IMR-90 (cell line): ENCODE measurements at places on chromosomes 2 and 18. TPM values are rescaled to one million over a fixed set of nuclear protein-coding genes. Genes with fewer than 3 reads are reported as not detected.
A peak's percentile ranks its signal among the peaks of the same experiment; 100 is the strongest.

DNA sequence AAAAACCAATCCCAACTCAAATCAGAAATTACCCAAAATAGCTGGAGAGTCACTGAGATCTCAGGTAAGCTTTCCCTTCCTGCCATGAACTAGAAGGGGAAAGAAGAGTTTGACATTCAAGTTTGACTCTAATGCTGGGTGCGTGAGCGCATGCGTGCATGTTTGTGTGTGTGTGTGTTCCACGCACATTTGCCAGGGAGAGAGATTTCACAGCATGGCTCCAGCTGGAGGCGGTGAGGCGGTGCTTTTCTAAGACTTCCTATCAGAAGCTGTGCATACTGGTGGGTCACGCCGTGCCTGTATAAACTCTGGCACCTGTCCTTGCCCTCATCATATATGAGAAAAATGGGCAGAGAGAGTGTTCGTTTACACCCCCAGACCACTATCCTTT is 116.2 kb downstream of the MSH2 start:
- no peak for DNase-seq
- H3K27ac ChIP-seq = no peak overlapping the region
- H3K36me3 ChIP-seq = no peaks in the 10 kb centered on the region
- H3K4me1 ChIP-seq = peaks cover 2% of the 10 kb centered on the region; the same call in 1 of the 2 replicates
- H3K4me3 ChIP-seq = no peak overlapping the region

DNA sequence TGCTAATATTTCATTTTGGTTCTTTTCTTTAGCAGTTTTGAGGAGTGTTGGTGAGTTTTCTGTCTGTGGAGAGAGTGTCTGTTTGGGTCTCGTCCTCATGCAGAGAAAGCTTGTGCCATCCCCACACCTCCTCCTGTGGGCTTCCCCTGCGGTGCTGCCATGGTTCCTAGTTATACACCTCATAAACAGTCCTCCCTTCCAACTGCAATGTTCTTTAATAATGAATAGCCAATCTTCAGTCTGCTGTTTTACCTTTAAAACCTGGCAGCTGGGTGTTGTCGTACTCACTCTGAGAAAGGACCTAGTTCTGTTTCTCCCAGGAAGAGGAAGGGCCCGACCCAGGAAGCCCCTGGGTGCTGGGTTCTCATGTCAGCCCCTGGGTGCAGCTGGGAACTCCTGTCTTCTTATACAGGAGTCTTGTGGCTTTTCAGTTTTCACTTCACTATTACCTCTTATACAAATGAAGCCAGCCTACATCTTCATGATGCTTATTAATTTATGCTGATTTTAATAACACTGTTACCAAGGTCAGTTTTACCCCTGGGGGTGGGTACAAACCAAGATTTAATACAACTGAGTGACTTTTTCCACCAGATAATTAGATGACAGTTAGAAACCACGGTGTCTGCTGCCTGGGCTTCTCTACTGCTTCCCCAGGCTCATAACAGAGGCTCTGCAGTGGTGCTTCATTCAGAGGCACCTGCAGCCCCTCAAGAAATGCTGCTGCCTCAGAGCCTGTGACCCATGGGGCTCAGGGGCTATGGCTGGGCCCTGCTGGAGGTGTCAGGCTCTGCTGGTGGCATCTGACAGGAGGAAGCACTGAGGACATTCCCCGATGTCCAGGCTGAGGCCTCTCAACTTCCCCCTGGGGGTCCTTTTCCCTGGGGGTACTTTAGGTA is 59.1 kb downstream of the COA5 start:
- H3K4me3 ChIP-seq = no peak overlapping the region
- no peaks in the 10 kb centered on the region for H3K27me3 ChIP-seq
- no peaks in the 10 kb centered on the region; the same call in 1 of the 2 replicates for H3K4me1 ChIP-seq
- no peak overlapping the region for H3K27ac ChIP-seq
- peaks cover 13% of the 10 kb centered on the region for H3K36me3 ChIP-seq

DNA sequence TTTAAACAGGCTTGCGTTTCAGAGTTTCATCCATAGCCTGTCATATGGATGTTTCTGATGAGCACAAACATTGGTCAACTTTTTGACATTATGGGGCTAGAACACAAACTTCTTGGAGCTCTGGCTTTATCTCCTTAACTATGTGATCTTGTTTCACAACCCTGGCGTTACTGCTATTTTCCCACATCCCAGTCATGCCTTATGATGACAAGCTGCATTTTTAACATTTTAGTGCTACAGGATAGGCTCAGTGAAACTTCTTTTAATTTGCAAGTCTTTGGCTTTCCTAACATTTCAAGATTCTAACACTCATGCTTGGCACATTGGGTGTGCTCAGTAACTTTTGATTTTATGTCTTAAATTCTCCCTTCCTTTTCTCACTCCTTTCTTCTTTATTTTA is 21.0 kb upstream of the PDE1A start:
- H3K36me3 ChIP-seq = no peaks in the 10 kb centered on the region
- H3K4me1 ChIP-seq = peaks cover 4% of the 10 kb centered on the region
- H3K27ac ChIP-seq = no peak overlapping the region
- H3K27me3 ChIP-seq = no peaks in the 10 kb centered on the region
- no peak overlapping the region for H3K4me3 ChIP-seq
- DNase-seq = peak; percentile 80

DNA sequence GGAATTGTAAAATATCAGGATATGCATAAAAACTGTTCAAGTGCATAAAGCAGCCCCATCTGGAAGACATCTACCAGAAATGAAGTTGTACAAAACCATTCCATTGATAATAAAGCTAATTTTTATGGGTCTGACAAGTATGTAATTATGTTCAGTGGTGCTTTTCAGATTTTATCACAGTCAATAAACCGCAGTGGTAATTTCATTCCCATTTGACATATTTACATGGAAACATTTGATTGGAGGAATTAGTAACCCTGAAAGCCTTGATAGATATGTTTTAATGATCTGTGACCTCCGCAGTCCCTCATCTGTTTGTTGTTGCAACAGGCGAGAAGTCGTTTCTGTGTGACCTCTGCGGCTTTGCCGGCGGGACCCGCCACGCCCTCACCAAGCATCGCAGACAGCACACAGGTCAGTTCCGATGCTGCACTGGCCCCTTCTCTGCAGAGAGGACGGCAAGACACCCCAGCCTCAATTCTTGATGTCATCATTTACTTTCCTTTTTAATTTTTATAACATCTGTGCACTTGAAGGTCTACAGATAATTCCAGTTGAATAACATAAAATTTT is 283.1 kb downstream of the ZNF407 start:
- no peak for DNase-seq
- peaks cover 8% of the 10 kb centered on the region for H3K36me3 ChIP-seq
- no peak overlapping the region for H3K4me3 ChIP-seq
- H3K27me3 ChIP-seq = no peaks in the 10 kb centered on the region
- H3K4me1 ChIP-seq = no peaks in the 10 kb centered on the region

- H3K4me1 ChIP-seq = no peaks in the 10 kb centered on the region
- DNase-seq = no peak
- no peak overlapping the region for H3K27ac ChIP-seq
- no peak overlapping the region for H3K4me3 ChIP-seq
These were observed 240.3 kb downstream of the CDH7 start for GRCh38 chr18:65990944-65991708.

GRCh38 chr2:236677368-236677767 is 107.7 kb downstream of the ACKR3 start:
- peaks cover 2% of the 10 kb centered on the region for H3K4me1 ChIP-seq
- H3K27ac ChIP-seq = no peak overlapping the region
- H3K27me3 ChIP-seq = peaks cover 15% of the 10 kb centered on the region

DNA sequence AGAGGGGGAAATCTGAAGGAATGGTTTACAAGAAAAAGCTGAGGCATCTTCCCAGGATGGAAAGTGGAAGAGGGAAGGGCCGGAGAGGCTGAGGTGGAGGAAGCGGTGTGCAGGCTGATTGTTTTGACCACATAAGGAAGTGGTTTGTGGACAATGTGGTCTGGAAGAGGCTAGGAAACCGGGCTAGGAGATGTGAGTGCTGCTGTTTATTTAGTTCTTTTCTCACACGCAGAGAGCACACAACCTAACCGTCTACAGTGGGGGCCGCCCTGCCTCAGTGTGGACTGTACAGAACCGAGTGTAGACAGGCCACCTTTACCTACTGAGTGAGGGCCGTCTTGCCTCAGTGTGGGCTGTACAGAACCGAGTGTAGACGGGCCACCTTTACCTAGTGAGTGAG is 251.7 kb upstream of the PXDN start:
- H3K4me1 ChIP-seq = no peaks in the 10 kb centered on the region
- H3K27me3 ChIP-seq = no peaks in the 10 kb centered on the region
- H3K4me3 ChIP-seq = no peak overlapping the region
- H3K36me3 ChIP-seq = no peaks in the 10 kb centered on the region
- H3K27ac ChIP-seq = no peak overlapping the region

DNA sequence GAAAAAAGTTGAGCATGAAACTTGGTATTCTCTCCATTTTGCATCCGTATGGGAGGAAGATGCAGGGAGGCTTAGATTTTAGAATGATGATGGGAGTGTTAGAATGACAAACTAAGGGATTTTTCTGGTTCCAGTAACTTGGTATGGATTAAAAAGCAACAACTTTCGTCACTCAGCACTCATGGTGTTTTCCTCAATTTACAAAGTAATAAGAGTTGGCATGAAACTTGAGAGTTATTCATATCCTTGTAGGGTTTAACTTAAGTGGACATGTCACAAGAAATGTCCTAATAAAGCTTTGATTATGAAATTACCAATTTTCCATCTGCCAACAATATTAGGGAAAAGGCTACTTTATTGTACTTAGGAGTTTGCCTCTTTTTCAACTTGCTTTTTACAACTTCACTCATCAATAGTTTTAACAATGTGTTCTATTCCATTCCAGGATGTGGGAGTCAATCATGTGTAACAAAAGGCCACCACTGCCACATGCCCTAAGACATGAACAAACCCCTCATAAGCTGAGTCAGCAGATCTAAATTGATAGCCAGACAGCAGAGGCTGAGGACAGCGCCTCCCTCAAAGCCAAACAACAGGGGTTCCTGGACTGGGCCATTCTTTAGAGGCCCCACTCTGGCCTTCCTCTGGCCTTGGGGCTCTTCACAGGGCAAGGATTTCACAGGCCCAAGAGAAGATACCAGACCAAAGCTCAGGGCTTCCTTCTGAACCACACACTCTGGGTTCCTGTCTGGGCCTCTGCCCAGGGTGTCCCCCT is 265.8 kb downstream of the TNS1 start:
- H3K27ac ChIP-seq = no peak overlapping the region
- no peak overlapping the region for H3K4me3 ChIP-seq

GRCh38 chr2:99818842-99819241 is 323.5 kb downstream of the AFF3 start:
- H3K4me3 ChIP-seq = no peak overlapping the region
- no peak overlapping the region for H3K27ac ChIP-seq
- H3K36me3 ChIP-seq = peaks cover 12% of the 10 kb centered on the region
- peak; percentile 47 for DNase-seq

DNA sequence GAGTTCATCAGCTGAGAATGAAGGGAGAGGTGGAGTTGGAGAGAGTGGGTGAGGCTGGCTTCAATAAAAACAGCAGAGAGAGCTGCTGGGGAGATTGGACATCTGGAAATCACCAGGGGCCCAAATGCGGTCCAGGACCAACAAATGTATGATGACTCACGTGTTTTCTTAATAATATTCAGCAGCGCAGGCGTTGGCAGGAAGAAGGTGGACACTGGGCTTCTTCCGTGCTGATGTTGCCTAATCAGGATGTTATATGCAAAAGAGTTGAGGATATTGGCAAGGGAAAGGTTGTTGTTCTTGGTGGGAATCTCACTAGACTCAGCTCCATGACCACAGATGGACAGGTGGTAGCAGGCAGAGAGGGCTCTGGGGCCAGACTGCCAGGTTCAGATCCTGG is 12.8 kb upstream of the PLA2R1 start:
- H3K27me3 ChIP-seq = peaks cover 25% of the 10 kb centered on the region
- H3K36me3 ChIP-seq = no peaks in the 10 kb centered on the region
- no peak overlapping the region for H3K27ac ChIP-seq

DNA sequence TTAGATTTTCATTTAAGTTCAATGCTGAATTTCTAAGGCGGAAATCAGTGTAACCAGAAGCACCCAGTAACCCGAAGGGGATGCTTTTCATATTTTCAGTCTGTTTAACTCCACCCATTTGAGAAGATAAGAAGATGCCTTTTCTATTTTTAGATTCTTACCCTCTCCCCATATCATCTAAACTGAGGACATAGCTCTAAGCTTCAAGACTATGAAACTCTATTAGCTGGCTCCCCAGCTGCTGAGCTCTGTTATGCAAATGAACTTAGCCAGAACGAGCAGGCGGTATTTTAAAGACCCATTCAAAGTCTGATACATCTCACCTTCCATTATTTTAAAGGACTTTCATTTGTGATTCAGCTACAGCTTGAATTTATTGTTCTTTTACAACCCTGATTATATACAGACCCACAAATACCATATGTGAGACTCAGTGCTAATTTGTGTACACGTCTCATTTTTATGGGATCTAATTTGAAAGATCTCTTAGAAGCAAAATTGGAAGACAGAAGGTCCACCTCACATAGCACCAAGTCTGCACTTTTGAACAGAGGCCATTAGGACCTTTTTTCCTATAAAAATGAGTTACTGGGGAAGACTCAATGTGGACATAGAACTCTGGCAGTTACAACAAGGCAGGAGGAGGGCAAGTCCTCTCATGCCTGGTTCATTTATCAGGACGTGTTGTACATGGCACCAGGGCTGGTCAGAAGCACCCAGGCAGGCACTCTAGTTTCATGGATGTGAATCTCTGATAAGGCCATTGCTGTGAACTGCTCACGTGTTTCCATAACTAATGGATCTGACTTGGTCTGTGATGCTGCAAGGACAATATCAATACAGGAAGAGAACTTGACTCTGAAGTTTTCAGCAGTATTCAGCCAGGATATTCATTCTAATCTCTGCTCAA is 16.3 kb downstream of the CDC42EP3 start:
- no peak for DNase-seq
- peaks cover 53% of the 10 kb centered on the region for H3K4me1 ChIP-seq
- no peak overlapping the region for H3K4me3 ChIP-seq
- peaks cover 49% of the 10 kb centered on the region for H3K36me3 ChIP-seq
- H3K27ac ChIP-seq = peak overlapping the region; percentile 63; the same call in 1 of the 2 replicates

GRCh38 chr2:176682278-176682677 is 413.0 kb downstream of the MTX2 start:
- no peaks in the 10 kb centered on the region for H3K27me3 ChIP-seq
- no peak overlapping the region for H3K4me3 ChIP-seq
- DNase-seq = no peak
- no peaks in the 10 kb centered on the region for H3K36me3 ChIP-seq

- no peaks in the 10 kb centered on the region for H3K4me1 ChIP-seq
- H3K36me3 ChIP-seq = no peaks in the 10 kb centered on the region
- H3K27ac ChIP-seq = no peak overlapping the region
- no peaks in the 10 kb centered on the region for H3K27me3 ChIP-seq
These were observed 103.4 kb upstream of the CWC22 start for GRCh38 chr2:180110469-180110868.

DNA sequence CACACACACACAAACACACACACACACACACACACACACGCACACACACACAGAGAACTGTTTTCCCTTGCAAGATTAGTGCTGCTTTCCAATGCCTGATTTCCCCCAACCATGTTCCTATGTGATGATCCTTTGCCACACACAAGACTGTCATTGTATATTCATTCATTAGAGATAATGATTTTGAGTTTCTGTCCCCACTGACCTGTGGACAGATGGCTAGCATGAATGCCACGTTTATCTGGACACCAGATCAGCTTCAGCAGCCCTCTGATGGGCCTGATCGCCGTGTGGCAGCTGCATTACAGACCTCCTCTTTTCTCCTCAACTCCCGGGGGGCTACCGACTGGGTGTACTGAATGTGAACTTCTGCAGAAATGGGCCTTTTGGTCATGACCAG is 353.0 kb downstream of the MYCN start:
- H3K4me1 ChIP-seq = no peaks in the 10 kb centered on the region
- DNase-seq = no peak
- H3K27ac ChIP-seq = no peak overlapping the region
- no peaks in the 10 kb centered on the region for H3K27me3 ChIP-seq
- H3K4me3 ChIP-seq = no peak overlapping the region

The MAB21L4 gene
- not detected in 2 replicates for total RNA-seq

The RTTN gene
- total RNA-seq = 19.9 and 21.9 TPM in 2 replicates

The CABYR gene
- 3.6 and 4.1 TPM in 2 replicates for total RNA-seq

The GNAL gene
- 0.28 and 0.36 TPM in 2 replicates for total RNA-seq

The MC2R gene
- not detected in 2 replicates for total RNA-seq

The G6PC2 gene
- not detected in 2 replicates for total RNA-seq
